HFFc6 (cell line): ENCODE measurements at places on chromosomes 16 and 17. TPM values are rescaled to one million over a fixed set of nuclear protein-coding genes. Genes with fewer than 3 reads are reported as not detected.

DNA sequence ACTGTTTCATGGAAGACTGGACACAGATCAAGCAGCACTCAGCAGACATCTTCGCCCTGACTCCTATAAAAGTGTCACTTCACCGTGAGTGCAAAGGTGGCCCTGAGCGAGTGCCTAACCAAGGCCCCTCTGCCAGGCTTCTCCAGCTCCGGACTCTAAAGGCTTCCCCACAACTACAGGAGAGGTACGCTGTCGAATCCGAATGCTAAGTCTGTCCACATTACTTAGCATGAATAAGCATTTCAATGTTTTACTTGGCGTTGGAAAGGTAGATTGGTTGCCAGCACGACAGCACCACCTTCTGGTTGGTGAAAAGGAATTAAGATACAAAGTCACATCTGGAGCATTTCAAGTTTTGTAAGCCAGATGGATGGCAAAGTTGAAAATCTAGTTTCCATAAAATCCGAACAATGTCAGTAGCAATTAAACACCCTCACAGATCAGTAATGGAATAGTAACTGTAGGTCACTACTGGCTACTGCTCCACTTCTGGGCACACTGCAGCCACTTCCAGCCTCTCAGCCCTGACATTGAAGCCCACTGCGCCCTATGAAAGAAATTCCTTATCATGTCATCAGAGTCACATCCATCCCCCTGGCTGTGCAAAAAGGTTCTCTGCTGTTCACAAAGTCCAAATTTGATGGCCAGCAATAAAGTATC, 100.9 kb downstream of the PARN start:
- peak; percentile 87 for DNase-seq

DNA sequence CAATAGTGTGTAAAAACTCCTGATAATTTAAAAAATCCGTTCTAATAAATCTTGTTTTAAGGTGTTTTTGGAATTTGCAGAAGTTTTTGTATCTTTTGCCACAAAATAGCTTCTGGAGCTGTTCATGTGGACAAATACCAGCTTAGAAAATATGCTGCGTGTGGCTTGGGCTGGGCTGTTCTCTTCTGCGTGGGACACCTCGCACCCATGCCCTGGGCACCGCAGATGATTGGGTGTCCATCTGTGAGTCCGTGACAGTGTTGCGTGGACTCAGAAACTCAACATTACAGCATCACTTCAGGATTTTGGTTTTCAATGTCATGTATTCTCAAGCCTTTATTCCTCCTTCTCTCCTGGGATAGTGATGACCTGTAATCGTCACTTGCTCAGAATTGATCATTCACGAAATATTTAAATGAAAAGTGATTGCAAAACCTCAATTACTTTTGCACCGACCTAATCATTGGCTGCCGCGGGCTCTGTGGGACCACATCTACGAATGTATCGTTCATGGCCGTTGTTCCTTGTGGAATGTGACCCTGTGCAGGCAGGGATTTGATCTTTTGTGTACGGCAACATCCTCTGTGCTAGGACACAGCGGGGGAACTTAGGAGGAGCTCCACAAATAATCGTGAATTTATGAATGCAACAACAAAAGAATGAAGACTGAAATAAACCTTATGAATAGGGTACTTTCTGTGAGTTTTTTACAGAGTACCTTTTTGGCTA, 210.3 kb upstream of the FOXF1 start:
- DNase-seq: no peak

- DNase-seq: no peak
Observed at GRCh38 chr17:51912939-51913338, 245.6 kb downstream of the CA10 start.

EXOC7 gene
- 141 and 160 TPM in 2 replicates for total RNA-seq
